ENCODE measurements at places on chromosomes 16 and 17.
A peak's percentile ranks its signal among the peaks of the same experiment; 100 is the strongest.

- no peak for DNase-seq
Observed at GRCh38 chr16:27476240-27476639, 73.5 kb downstream of the GTF3C1 start.

DNA sequence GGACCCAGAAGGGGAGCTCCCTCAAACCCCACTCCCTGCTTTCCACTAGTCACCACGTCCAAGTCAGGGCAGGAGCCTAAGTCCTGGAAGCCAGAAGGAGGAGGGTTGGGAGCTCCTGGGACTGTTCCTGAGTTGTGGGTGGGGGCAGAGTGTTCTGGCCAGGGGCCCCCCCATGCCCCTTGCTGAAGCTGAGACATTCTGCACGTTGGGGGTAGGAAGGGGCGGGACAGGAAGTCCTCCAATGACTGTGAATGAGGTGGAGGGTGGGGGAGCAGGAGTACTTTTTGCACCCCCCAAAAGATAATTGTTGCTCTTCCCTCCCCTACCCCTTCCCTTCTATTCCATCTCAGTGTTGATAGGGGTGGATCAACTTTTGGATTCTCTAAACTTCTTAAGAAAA, 21.4 kb upstream of the C17orf113 start:
- no peak for DNase-seq

- no peak for DNase-seq
Observed at GRCh38 chr16:3071655-3072054, 6.2 kb downstream of the IL32 start.

DNA sequence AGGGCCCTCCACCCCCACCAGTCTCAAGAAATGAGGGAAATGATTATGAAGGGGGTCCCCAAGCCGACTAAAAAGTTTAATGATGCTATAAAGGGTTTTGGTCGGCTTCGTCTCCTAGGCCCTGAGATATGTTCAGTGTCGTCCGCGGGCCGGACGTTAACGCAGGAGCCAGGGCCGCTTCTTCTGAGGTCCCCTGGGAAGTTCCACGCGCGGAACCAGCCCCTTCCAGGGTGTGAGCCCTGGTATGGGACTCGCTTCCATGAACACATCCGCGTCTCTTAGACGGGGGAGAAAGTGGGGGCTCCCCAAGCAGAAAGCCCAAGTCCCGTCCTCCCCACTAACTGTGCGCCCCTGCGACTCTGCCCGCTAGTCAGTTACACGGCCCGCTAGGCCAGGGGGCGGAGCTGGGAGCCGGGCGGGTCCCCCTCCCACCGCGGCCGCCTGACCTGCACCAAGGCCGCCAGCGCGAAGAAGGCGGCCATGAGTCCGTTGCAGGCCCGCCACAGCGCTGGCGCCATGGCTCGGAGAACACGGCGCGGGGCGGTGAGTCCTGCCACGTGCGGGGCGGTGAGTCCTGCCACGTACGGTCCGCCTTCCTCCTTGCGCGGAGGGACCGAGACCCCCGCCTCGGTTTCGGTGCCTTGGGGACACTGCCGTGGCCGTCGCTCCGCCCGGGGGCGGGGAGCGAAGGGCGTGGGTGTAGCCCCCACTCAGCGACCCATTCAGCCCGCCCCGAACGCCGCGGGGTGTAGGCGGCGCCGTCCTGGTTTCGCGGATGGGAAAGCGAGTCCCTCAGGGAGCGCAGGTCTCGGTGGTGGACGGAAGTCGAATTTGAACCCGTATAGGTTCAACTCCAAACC, at the start of gene TMEM220:
Gene TMEM220, minus strand, starts transcription at position 690 of the 860 bp plus-strand sequence. Its CDS starts 172 bp downstream, at position 518.
- peak; percentile 27 for DNase-seq

- no peak for DNase-seq
Observed at GRCh38 chr17:48587276-48588073, 2.6 kb downstream of the HOXB3 start.

- peak; percentile 95 for DNase-seq
Observed at GRCh38 chr17:41786227-41787020, at the start of gene JUP. JUP (minus strand) TSS chr17:41786711; CDS start chr17:41771854, 14,857 bp downstream.

DNA sequence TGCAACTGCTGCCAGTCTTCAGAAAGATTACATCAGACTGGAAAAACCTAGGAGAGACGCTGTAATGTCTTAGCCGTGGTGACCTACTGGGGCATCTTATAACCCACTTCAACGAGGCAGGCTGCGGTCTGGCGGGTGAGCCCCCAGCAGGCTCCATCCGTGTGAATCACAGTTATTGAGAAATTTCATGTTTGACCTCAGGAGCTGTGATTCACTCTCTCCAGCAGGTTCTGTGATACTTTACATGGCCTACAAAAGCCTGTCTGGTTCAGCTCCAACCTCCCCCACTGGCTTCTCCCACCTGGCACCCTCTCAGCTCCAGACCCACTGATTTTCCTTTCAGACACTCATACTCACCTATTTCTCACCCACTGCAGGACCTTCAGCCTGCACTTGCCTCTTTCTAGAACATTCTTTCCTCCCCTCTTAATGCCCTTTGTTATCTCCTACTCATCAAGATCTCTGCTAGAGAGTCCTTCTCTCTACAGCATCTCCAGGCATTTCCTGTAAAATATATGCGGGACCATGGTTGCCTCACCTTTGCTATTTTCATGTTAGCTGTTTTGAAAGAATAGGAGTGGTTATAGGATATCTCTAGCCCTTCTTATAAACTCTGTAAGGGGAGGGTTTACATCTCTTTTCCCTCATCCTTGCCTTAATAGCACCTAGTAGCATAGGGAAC, 227.9 kb downstream of the MAF start:
- peak; percentile 49 for DNase-seq

- peak; percentile 84 for DNase-seq
Observed at GRCh38 chr17:75036643-75037268, 10.0 kb downstream of the ATP5PD start.

DNA sequence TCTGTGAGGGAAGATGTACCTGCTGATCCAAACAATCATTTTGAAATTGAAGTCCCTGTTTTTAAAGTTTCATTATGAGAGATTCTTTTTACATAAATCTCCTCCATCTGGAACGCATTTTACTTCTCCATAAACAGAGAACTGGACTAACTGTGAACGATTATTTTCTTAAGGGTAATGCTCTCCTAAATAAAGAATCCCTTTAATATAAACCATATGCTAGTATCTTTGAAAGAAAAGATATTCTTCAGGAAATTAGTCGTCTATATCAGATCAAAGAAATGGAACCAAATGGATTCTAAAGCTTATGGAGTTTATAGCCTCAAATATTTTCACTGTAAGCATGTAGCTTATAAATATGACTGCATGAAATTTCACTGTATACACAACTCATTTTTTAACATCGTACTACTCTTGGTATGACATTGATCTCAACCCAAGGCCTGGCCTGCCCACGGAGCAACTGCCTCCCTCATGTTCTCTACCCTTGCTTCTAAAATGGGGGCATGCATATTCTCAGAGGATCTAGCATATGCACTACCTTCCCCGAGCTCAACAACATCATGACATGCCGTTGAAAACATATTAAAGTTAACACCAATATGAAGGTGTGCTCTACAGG, 66.4 kb downstream of the MYH10 start:
- no peak for DNase-seq

- DNase-seq = peak; percentile 80
Observed at GRCh38 chr16:81403601-81404391, 40.8 kb upstream of the CMIP start.

DNA sequence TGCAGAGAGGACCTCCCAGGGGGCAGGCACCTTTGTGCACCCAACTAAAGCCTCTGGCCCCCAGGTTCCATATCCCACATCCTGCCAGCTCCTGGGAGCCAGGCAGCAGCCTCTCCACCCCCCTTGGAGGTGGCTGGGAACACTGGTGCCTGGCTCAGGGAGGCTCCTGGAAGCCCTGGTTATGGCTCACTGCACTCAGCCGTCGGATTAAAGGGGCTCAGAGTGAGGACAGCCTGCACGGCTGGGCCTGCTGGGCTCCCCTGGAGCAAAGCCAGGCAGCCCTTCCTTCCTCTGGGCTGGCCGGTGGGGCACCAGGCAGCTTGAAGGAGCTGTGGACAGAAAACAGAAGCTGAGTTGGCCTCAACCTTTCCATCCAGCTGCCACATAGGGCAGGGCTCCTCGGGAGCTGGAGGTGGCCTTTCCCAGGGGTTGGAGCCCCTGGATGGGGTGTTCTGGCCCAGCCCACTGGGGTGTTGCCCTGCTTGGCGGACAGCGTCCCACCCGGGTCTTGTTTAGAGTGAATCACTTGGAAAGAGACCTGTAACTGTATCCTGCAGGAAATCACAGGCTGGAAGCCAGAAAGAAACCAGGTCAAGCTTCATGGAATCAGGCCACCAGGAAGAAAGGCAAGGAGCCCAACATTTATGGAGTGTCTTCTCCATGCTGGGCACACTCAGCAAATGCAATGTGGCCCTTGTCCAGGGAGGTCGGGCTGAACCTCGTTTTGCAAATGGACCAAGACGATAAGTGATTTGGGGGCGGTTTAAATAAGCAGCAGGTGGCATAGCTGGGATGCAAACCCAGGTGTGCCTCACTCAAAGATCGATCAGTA, 253.3 kb downstream of the SOX9 start:
- DNase-seq = no peak

DNA sequence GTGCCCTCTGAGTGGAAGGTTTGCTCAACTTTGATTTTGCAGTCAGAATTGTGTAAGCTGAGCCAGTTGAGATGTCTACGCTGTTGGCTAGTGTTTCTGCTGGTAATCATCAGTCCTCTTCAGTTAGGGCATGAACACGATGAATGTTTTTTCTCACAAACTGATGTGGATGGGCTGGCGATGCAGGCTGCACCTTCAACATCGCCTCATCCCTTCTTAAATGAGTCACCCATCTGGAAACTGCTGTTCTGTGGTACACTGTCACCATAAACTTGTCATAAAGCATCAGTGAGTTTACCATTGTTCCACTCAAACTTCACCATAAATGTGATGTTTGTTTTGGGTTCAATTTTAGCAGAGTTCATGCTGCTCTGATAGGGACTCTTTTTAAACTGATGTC, 8.4 kb downstream of the C16orf95 start:
- DNase-seq = peak; percentile 39

GRCh38 chr16:53509906-53510703, 7.1 kb upstream of the AKTIP start:
- peak; percentile 38 for DNase-seq

DNA sequence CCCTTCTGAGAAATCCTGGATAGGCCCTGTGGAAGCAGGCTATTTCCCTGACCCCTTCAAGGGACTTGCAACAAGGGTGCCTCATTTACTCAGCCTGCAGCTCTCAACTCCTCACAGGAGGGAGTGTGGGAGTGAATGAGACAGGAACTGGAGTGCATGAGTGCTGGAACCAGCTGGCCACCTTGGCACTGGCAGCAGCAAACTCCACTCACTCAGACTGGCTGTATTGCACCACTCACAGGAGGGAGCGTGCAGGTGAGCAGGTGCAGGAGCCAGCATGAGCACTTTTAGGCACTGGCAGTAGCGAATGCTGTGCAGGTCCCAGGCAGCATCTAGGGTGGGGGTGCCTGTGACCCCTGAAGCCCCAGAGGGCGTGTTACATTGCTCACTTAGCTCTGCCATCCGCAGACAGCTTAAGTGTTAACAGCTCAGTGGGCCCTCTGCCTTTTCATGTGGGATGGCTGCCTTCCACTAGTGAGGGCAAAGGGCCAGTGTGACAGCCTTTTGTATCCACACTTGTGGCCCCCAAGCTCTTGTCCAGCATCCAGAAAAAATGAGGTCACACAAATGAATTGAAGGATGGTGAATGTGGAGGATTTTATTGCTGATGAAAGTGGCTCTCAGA, 11.0 kb upstream of the ZNHIT3 start:
- no peak for DNase-seq

DNA sequence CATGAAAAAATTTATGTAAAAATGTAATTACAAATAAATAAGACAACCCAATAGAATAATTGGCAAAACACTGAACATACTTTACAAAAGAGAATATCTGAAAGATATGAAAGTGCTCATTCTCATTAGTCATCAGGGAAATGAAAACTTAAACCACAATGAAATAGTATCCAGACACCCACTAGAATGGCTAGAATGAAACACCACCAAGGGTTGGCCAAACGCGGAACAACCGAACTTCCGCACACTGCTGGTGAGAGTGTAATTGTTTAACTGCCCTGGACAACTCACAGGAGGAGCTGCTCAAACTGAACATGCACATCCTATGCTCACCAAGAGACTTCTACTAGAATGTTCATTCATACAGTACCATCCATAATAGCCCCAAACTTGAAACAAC, 5.8 kb upstream of the ZDHHC7 start:
- DNase-seq = no peak

- DNase-seq = no peak
Observed at GRCh38 chr16:66911801-66912200, 6.9 kb downstream of the CDH16 start.

DNA sequence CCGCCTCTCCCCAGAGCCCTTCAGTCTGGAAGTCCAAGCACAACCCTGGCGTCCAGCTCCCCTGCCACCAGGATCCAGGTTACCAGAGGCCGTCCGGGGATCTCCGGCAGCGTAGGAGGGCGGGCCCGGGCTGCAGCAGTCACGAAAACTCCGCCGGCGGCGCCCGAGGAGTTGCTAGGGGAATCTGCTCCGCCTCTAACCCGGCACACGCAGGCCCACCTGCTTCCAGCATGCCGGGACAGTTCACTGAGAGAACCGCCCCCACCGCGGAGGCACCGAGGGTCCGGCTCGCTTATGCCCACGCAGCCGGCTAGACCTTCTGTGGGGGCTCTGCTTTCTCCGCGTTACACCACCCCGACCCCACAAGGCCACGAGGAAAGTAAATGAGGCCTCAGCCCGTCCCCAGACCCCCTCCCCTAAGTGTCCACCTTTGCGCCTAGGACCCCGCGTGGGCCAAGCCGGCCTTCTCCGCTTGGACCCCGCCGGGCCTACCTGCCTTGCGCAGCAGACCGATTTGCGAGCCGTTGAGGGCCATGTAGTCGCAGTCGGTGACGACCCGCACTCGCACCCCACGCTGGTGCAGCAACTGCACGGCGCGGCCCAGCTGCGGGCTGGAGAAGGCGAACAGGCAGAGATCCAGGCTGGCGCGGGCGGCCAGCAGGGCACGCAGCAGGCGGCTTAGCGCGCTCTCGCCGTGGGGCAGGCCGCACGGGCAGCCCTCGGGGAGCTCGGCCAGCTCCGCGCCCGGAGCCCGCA, 587 bp downstream of the PLD6 start:
- DNase-seq = peak; percentile 59

GRCh38 chr16:76162046-76162445, 115.2 kb upstream of the CNTNAP4 start:
- no peak for DNase-seq

DNA sequence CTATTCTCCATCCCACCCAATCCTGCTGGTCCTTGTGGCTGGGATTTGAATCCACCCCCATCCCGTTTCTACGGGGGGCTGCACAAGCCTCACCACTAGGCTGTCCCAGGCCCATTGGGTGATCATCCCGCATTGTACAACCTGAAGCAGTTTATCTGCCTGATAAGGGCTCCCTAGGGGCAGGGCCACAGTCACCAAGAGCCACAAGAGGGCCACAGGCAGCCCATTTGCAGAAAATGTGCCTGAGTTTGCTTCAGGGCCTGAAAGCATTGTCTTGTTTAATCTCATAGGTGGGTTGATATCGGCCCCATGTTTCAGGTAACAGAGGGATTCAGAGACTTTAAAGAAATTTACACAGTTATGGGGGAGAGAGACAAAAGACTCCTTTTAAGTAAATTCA, 245.0 kb downstream of the CPPED1 start:
- no peak for DNase-seq
